Smooth muscle cell of trachea (primary cell): ENCODE measurements at places on chromosomes 7 and 10. TPM values are rescaled to one million over a fixed set of nuclear protein-coding genes. Genes with fewer than 3 reads are reported as not detected.

The ADCY1 gene
- total RNA-seq, result 4.8 and 29.4 TPM in 2 replicates

The FAM25C gene
- total RNA-seq, result not detected in 2 replicates

The PHYHIPL gene
- under 0.01 TPM in 1 of 2 replicates, not detected in the other for total RNA-seq

The GRM8 gene
- total RNA-seq, result not detected in 2 replicates

The BICC1 gene
- total RNA-seq, result 72.9 and 102 TPM in 2 replicates

The FGFBP3 gene
- total RNA-seq, result 0.44 and 0.50 TPM in 2 replicates

The WIPF3 gene
- total RNA-seq, result under 0.01 and 0.15 TPM in 2 replicates

The METTL2B gene
- 27.3 and 39.6 TPM in 2 replicates for total RNA-seq

The C1QL3 gene
- not detected in 2 replicates for total RNA-seq

The ERVW-1 gene
- not detected in 2 replicates for total RNA-seq

The SLC26A5 gene
- total RNA-seq, result not detected in 2 replicates

The SLC18A3 gene
- not detected in 2 replicates for total RNA-seq

The UTF1 gene
- total RNA-seq, result not detected in 2 replicates

The ITGB8 gene
- total RNA-seq, result 25.0 and 56.9 TPM in 2 replicates

The PRPS1L1 gene
- 0.15 TPM in 1 of 2 replicates, not detected in the other for total RNA-seq

The AOAH gene
- not detected in 2 replicates for total RNA-seq

The LRRC4 gene
- total RNA-seq, result 0.29 and 0.33 TPM in 2 replicates

The CREB5 gene
- 37.7 and 48.1 TPM in 2 replicates for total RNA-seq

The SPDYE8 gene
- total RNA-seq, result 0.17 TPM in 1 of 2 replicates, not detected in the other

The GALNT17 gene
- not detected in 2 replicates for total RNA-seq

The CPN1 gene
- total RNA-seq, result not detected in 2 replicates

The RNF32 gene
- total RNA-seq, result 4.1 and 7.7 TPM in 2 replicates
